Hindlimb muscle (tissue), 1 donor: ENCODE measurements at places on chromosomes 5 and 9. TPM values are rescaled to one million over a fixed set of nuclear protein-coding genes. Genes with fewer than 3 reads are reported as not detected.
A peak's percentile ranks its signal among the peaks of the same experiment; 100 is the strongest.

GRCh38 chr5:85990998-85991397 lies 626.7 kb upstream of the COX7C start:
- DNase-seq = no peak

DNA sequence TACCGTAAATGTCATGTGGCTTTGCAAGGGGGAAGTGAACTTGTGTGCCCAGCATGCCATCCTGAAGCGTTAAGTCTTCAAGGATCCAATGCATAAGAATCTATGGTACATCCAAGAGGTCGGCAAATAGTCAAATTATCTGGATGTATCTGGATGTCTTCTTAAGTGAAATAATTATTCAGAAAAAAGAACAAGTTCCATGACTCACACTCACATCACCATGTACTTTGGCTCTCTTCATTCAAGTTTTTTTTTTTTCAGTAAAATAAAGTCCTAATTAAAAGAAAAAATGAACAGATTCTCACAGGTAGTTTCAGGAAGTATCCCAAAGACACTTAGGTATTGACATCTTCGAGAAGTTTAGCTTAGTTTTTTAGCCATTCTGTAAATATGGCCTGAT lies 62.7 kb upstream of the MEGF10 start:
- no peak for DNase-seq

DNA sequence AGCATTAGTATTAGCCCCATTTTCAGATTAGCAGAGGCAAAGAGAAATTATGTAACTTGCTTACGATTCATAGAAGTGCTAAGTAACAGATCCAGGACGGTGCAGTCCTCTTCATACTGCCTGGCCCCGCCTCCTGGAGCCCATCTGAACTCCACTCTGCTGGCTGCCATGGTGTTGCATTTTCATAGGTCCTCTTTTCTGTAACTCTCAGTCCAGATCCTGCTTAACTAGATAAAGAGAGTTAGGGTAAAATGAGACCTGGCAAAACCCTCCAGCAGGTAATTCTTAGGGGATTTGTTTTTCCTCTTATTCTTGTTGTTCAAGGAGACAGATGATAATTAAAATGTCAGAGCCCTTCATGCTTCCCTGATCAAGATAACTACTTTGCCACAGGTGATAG lies 135.1 kb upstream of the EFNA5 start:
- DNase-seq = no peak

RPS14 gene
- 2,799 TPM for polyA plus RNA-seq

DNA sequence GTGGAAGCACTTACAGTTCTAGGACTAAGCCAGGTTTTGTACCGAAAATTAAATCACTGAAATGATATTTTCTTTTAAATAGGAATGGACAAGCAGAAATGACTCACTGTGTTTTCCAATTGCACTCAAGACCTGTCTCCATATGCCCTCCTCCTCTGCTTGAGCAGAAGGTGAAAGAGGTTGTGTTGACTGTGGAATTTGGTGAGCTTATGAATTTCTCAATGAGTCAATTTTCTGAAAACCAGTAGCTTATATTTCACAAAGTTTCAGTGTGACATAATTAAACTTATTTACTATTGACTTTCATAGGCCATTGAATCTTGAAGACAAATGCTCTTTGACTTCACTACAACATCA lies 249.9 kb downstream of the NPR3 start:
- no peak for DNase-seq

LRRC19 gene
- 0.13 TPM for polyA plus RNA-seq

DNA sequence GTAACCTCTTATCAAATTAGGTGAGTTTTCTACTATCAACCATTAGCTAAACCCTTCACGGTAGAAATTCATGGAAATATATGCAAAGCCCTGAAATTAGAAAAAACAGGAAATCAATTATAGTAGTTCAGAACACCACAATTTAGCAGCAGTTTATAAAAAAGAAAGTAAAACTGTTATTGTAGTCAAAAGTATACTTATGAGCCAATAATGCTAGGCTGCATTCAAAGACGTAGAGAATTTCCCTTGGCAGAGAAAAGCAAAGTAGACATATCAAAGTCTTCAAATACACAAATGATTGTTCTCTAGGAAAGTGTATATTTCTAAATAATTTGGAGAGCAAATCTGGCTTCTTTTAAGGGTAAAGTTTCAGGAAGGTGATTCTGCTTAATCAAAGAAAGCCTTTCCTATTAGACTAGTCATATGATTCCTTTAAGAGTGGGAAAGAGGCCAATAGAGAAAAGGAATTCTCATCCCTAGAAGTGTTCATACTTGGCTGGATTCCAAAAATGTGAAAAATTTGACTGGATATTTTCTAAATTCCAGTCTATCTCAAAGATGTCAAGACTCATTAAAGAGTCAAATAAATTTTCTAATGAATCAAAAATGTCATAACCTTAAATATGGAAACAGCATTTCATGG lies 185.5 kb downstream of the SMC2 start:
- DNase-seq = peak; percentile 11

PIP5K1B gene
- 1.7 TPM for polyA plus RNA-seq

DNA sequence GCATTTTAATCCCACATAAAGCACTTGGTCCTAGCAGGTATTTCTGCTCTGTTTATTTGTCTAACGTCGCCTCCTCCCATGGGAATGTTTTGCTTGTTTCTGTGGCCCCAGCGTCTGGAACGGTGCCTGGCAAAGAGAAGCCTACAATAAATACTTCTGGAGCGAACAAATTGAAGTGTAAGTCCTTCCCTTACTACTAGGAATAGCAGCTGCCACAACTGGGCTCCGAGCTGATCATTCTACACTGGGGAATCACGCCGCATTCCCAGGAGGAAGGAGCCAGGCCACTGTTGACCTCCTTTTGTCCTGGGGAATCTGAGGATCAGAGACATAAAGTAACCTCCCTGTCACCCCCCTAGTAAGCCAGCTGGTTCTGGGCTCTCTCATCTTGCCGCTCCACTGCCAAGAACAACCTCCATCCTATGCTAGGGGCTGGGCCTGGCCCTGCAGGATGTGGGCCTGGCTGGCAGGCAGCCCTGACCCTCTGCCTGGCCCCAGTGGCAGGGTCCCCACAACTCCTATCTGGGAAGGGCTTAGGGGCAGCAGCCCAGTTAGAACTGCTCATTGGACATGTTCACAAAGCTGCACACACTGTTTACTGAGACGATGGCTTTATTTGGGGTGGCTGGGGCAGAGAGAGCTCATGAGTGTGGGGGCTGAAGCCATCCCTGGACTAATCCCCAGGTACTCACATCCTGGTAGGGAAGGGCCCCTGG lies 82.8 kb downstream of the GTF3C4 start:
- DNase-seq = no peak

DNA sequence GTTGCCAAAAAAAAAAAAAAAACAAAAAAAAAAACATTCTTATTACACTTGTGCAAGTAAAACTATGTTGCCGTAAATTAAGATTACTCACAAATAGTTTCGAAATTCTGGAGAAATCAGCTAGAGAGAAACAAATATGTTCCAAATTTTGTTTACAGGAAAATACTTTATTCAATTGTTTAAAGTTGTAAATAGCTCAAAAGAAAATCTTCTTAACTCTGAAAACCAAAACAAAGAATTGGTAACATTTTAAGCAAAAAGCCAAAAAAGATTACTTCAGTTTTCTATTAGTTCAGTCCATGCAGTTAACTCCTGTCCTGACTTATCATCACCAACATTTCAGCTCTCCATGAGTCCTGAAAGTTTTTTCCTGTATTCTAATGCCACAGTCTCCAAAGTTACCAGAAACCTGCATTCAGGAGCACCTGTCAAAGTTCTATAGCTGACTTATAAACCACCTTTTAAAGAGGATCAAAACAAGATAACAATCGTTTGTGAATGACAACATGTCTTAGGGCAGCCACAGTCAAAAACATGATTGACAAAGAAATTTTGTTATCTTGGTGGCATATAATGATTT lies 194.1 kb downstream of the RANBP17 start:
- no peak for DNase-seq

DNA sequence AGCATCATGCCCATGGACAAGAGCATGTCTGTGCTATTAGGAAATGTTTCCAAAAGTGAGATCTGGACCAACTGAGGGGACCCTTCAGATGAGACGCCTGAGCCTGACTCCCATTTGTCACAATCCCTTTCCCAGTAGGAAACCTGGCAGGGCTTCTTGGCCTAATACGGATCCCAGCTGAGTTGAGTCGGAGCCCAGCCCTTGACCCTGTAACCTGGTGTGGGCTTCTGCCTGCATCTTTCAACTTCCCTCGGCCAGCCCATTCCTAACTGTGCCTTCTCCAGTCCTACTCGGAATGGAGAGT lies 148.3 kb downstream of the IRX2 start:
- DNase-seq = no peak

DNA sequence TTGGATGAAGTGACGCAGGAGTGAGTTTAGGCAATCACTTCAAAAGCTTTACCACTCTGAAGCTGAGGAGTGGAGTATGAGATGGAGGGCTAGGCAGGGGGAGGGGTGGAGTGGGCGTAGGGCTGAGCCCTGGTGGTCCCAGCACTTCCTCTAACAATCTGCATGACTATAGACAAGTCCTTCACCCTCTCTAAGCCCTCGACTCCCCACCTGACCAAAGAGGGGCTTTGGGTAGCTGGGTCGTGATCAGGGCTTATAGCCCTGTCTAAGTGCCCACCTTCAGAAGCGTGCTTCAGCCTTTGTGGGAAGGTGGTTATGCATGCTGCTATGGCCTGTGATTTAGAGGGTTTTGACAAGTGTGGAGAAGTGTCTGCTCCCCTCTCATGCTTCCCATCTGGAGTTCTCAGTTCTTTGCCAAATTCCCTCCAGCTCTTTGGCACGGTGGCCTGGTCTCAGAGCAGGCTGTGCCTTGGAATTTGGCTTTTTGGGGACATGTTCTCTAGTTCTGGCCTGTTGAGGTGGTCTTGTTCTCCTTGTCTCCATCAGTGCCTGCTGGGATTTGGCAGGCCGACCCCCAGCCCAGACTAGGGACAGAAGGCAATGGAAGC lies 53.0 kb downstream of the ACTBL2 start:
- DNase-seq = no peak

SPINK6 gene
- not detected for polyA plus RNA-seq
